ENCODE measurements at places on chromosomes 5 and 9.

- DNase-seq = no peak
Observed at GRCh38 chr9:17137566-17137965, 2.7 kb downstream of the CNTLN start.

GRCh38 chr5:89342106-89342876 lies 459.3 kb upstream of the MEF2C start:
- DNase-seq = no peak

- no peak for DNase-seq
Observed at GRCh38 chr5:82335806-82336205, 57.7 kb upstream of the RPS23 start.

DNA sequence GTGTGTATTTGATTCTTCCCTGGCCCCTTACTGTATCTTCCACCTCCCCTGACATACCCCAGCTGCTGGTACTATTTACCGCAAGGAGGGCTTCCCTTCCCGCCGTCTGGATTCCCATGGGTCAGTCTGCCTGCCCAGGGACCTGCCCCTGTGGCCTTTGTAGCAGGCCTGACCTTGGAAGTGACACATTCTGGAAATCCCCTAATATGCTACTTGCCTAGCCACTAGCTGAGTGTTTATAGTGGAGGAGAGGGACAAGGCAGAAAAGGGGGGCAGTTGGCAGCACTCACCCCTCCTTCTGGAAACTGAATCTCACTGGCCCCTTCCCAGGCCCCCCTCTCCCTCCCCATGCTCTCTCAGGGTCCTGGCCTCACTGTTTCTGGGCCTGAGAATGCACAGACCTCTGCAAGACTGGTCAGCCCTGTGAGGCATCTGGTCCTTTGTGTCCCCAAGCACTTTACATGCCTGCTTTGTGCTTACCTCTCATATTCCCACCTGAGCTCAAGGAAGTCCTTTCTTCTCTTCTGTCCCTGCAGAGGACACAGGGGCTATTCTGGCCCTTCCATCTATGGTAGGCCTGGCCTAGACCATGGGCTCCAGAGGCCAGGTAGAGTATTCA lies 8.2 kb upstream of the CCL21 start:
- DNase-seq = no peak

- DNase-seq = no peak
Observed at GRCh38 chr5:133257977-133258376, 206.2 kb downstream of the HSPA4 start.

- DNase-seq = no peak
Observed at GRCh38 chr9:68739621-68740174, 34.7 kb downstream of the PIP5K1B start.

GRCh38 chr5:64299805-64300204 lies 134.2 kb downstream of the RNF180 start:
- no peak for DNase-seq

GRCh38 chr9:89372230-89372816 lies 54.0 kb downstream of the SECISBP2 start:
- no peak for DNase-seq

- no peak for DNase-seq
Observed at GRCh38 chr9:137113385-137114159, 961 bp downstream of the DPP7 start.

GRCh38 chr5:4019009-4019769 lies 423.6 kb downstream of the IRX1 start:
- DNase-seq = no peak

DNA sequence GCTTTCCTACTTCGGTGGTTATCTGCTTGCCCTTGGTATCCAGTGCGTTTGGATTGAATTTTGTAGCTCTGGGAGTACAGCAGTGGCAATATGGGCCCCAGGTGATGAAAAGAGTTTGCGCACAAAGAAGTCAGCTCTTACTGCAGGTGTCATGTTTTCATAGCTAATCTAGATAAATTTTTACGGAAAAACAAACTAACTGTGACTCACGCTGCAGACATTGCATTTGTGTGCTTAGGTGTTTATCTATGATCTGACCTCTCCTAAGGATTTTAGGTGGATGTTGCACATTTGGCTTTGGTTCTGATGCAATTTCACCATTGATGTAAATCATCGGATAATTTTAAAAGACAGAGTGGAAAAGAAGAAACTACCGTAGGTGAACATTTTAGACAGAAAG lies 92.1 kb downstream of the VCAN start:
- DNase-seq = no peak

GRCh38 chr5:172688349-172689217 lies 47.5 kb downstream of the NEURL1B start:
- no peak for DNase-seq

- DNase-seq = no peak
Observed at GRCh38 chr5:75265731-75266130, 29.1 kb upstream of the ANKRD31 start.

DNA sequence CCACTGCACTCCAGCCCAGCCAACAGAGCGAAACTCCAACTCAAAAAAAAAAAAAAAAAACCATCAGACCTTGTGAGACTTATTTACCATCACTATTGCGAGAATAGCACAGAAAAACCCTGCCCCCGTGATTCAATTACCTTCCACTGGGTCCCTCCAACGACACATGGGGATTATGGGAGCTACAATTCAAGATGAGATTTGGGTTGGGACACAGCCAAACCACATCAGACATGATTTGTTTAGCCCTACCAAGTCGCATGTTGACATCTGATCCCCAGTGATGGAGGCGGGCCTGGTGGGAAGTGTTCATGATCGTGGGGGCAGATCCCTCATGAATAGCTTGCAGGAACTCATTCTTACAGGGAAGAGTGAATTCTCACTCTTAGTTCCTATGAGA lies 26.6 kb downstream of the MYO10 start:
- DNase-seq = no peak

GRCh38 chr5:64149268-64149667 lies 16.4 kb upstream of the RNF180 start:
- DNase-seq = no peak

- no peak for DNase-seq
Observed at GRCh38 chr5:68770551-68770950, 323.3 kb upstream of the SLC30A5 start.

DNA sequence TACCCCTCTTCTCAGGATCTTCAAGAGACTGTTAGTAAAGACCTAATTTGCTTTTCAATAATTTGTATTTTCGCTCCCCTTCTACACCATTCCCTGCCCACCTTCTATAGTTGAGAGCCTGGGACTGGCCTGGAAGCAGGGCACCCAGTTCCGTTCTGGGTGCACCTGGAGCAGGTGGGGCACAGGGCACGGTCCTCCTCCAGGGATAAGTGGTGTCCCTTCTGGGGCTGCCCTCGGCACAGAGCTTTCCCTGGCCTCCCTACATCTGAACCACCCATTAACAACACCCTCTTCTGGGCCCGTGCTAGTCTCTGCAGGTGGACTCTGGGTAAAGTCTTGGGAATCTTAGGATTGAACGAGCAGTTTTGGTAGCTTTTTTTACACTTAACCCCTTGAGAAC lies 92.8 kb upstream of the PANK3 start:
- no peak for DNase-seq

DNA sequence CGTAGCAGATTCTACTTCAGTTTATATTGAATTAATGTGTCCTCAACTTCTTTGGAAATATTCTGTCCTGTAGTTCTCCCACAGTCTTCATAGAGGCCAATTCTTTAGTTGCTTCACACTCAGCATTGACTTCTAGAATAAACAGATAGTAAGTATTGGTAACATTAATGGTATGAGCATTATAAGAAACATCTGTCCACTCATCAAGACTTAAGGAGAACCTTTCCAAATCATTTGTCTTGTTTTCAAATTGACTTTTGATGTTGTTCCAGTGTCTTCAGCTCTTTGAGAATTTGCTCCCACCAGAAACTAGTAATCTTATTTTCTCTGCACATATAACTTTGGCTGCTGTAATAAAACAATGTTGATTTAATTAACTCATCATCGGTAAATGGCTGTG lies 18.3 kb downstream of the RANBP17 start:
- DNase-seq = no peak

DNA sequence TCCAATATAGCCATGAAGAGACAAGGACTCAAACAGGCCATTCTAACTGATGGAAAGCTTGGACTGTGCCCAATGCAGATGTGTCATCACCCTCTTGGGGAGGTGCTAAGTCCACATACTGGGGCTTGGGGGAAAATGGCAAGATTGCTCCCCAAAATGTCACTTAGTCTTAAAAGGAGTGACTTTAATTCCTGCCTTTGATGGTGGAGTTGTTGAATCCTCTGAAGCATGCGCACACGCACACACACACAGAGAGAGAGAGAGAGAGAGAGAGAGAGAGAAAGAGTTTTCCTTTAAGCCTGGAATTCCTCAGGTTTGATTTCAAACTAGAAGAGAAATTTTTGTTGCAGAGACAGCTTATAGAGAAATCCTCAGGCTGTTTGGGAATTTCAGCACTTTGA lies 161.9 kb upstream of the GAS1 start:
- DNase-seq = no peak

- DNase-seq = no peak
Observed at GRCh38 chr9:82598241-82599039, 464.5 kb downstream of the RASEF start.

DNA sequence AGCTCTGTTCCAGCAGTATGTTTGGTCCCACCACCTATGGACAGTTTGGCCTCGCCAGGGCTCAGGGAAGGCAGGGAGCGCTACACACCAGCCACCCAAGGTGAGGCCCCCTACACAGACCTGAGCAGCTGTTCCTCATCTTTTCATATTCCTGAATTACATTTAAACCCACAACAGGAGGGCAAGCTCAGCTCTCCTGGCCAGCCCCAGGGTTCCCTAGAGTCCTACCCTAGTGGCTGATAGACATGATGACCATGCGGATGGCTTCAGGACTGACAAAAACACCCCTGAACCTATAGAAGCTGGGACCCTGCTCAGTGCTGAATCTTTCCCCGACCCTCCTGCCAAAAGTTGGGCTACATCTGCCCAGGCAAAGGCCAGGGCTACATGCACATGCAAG lies 6.7 kb upstream of the FOXE1 start:
- DNase-seq = no peak

DNA sequence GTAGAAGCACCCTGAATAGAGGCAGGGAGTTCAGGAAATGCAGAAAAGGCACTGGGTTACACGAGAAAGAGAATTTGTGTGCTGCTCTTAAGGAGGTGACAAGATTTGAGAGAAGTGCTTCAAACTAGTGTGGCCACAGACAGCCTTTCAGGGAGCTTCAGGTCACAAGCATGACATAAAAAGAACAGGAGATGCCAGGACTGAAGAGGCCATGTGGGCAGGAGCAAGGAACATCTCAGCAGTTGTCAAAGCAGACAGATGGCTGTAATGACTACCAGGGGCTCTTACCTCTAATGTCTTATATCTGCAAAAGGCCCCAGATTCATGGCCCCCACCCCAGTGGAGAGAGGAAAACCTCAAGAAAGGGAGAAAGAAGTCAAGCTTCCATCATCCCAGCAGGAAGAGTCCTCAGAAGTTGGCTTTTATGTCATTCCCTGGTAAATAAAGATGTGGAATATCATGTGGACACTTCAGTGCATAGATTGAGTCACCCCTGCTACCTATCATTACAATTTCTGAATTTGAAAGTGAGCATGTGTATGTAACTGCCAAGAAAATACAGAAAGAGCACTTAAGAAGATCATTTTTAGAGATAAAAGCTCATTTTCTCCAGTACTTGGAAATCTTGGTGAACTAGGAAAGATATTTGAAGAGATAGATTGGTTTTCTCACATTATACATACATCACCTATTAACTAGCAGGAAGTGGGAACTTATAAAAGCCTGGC lies 214.4 kb upstream of the RORB start:
- DNase-seq = no peak

DNA sequence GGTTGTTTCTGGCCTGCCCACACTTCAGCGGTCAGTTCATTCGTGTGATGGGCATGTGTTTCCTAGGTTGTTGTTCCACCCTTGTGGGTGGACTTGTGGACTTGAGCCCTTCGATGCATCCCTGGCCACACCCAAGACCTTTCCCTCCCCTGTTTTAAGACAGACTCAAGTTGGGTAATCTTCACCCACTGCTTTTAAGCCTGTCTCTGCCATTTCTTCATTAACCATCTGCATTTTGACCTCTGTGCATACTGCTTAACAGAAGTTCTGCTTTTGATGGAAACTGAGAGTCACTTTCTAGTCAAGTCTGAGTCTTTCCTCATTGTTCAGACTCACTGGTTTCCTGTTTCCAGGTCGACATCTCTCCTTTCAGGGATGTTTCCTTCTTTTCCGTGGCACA lies 233.7 kb downstream of the ARHGEF28 start:
- no peak for DNase-seq

DNA sequence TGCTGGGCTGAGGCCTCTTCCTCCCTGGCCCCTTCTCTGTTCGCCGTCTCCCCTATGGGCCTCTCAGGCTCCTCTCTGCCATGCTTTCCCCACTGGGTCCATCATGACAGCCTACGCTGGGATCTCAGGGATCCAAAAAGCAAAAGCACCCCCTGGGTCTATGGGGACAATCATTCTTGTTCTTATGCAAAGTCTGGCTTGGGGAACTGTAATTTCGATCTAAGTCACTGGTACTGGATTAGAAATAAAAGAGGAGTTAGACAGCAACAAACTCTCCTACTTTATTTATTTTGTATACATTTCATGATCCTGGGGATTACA lies 86.6 kb downstream of the SLC38A9 start:
- no peak for DNase-seq

DNA sequence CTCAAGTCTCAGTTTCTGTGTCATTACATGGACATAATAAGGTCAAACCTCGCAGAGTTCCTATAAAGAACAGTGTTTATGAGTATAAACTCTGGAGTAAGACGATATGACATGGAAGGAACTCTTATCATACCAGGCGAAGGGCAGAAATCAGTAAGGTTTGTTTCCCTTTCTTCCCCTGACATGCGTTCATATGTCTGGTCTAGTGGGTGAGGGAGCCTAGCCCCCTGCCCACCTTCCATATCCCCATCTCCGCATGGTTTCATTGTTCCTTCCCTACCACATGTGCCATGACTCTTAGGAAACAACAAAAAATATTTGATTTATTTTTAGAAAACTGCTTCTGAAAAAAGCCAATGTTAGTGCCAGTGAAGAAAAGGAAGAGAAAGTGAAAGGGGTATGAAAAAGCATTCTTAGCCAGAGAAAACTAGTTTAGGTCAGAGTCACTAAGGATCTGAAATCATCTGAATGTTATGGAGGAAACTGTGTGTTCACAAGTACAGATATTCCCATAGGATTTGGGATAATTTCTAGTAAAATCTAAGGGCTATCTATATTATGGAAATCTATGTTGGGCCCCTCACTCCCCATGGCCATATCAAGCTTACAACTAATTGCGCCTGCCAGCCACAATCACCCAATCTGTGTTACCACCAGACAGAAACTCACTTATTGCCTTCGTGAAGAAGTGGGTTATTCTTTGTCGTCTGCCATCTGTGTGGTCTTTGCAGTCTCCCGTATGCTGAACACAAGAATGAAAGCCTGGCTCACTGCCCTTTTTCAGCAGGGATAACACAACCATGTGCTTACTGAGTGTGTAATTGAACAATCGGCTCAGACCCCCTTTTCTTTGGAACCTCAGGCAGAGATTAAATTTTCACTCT lies 19.9 kb upstream of the HMHB1 start:
- no peak for DNase-seq
